Myometrial cell (primary cell): ENCODE measurements at places on chromosomes 6 and 20. TPM values are rescaled to one million over a fixed set of nuclear protein-coding genes. Genes with fewer than 3 reads are reported as not detected.

The KIAA1755 gene
- total RNA-seq = 2.8 and 3.5 TPM in 2 replicates

The SLC17A9 gene
- total RNA-seq = 26.1 and 36.3 TPM in 2 replicates

The MAS1 gene
- not detected in 2 replicates for total RNA-seq

The CTAGE9 gene
- not detected in 2 replicates for total RNA-seq

The ARMC2 gene
- total RNA-seq = 1.1 and 1.7 TPM in 2 replicates

The USP49 gene
- total RNA-seq = 0.35 and 1.7 TPM in 2 replicates

The RFX6 gene
- not detected in 2 replicates for total RNA-seq

The RGS19 gene
- total RNA-seq = 7.5 and 20.2 TPM in 2 replicates

The PTCRA gene
- total RNA-seq = not detected in 2 replicates

The C6orf163 gene
- 0.35 TPM in 1 of 2 replicates, not detected in the other for total RNA-seq

The RAD21L1 gene
- total RNA-seq = 0.18 and 0.29 TPM in 2 replicates

The HFE gene
- 16.8 and 31.7 TPM in 2 replicates for total RNA-seq

The TRIM10 gene
- not detected in 2 replicates for total RNA-seq

The PAQR8 gene
- total RNA-seq = 3.7 and 5.5 TPM in 2 replicates
